Stimulated activated memory B cell treated with anti-CD40 and anti-IgM and Interleukin-4, amounts not matched to agents 10 μg/mL and 1 μg/mL and 100 μg/mL, for 72 hours (primary cell): ENCODE measurements at places on chromosomes 3 and 15.
A peak's percentile ranks its signal among the peaks of the same experiment; 100 is the strongest.

DNA sequence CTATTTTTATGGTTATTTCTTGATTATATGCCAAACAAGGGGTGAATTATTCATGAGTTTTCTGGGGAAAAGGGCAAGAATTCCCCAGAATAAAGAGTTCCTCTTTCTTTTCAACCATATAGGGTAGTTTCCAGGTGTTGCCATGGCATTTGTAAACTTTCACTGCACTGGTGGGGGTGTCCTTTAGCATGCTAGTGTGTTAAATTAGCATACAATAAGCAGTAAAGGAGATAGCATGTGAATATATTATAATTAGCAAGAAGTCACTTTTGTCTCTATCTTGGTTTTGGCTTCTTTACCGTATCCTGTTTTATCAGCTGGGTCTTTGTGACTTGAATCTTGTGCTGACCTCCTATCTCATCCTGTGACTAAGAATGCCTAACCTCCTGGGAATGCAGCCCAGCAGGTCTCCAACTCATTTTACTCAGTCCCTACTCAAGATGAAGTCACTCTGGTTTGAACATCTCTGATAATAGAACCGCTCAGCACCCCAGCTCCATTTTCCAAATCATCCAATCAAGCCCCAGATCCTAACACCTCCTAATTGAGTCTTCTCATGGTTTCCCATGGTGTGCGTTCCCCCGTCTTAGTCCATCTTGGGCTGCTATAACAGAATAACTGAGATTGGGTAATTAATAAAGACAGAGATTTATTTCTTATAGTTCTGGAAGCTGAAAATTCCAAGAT lies 3.4 kb upstream of the SELENOT start:
- no peaks in the 10 kb centered on the region for H3K27me3 ChIP-seq
- H3K4me1 ChIP-seq: peaks cover 68% of the 10 kb centered on the region
- peaks cover 42% of the 10 kb centered on the region for H3K36me3 ChIP-seq
- H3K4me3 ChIP-seq: peak overlapping the region; percentile 88
- H3K27ac ChIP-seq: peak overlapping the region; percentile 94

GRCh38 chr15:43799209-43799944 lies 643 bp downstream of the SERINC4 start:
- H3K27me3 ChIP-seq: no peaks in the 10 kb centered on the region
- H3K27ac ChIP-seq: peak overlapping the region; percentile 90
- peaks cover 64% of the 10 kb centered on the region for H3K36me3 ChIP-seq
- no peak overlapping the region for H3K4me3 ChIP-seq

DNA sequence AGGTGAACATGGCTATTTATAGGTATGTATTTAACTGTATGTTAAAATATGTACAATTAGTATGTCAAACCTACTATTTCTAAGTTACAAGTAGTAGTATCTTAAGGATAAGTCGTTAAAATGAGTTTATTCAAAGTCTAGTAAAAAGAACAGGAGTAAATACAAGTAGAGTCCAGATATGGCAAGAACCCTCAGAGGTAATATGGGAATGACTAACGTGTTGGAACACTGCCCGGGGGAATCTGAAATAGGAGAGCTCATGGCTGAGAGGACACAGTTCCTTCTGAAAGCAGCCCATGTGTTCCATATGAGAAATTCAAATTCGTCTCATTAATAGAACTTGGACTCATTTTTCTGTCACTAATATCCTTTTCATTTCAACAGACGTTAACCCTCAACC lies 158.8 kb downstream of the CLSTN2 start:
- H3K4me1 ChIP-seq: no peaks in the 10 kb centered on the region
- no peak overlapping the region for H3K27ac ChIP-seq

- no peaks in the 10 kb centered on the region for H3K36me3 ChIP-seq
- no peaks in the 10 kb centered on the region for H3K4me1 ChIP-seq
Observed at GRCh38 chr3:107283948-107284347, 93.3 kb upstream of the CCDC54 start.

DNA sequence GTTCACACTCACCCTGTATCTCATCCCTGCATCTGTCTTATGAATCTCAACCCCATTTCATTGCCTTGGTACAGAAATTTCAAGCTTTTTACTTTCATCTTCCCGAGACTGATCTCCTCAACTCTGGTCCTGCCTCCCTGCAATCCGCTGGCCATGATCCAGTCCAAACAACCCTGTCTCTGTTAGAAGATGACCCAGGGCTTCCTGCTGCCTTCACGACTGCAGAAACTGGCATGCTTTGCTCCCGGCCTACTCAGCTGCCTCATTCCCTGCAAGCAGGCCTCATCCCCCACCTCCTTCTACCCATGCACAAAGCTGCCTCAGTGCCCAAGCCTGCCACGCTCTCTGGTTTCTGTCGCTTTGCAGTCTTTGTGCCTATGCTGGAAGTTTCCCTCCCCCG lies 12.4 kb downstream of the HES1 start:
- H3K4me3 ChIP-seq: no peak overlapping the region
- no peaks in the 10 kb centered on the region for H3K4me1 ChIP-seq
- peaks cover 33% of the 10 kb centered on the region for H3K27me3 ChIP-seq
- no peak overlapping the region for H3K27ac ChIP-seq

- ATAC-seq: no peak
- peaks cover 36% of the 10 kb centered on the region for H3K27me3 ChIP-seq
- no peak overlapping the region for H3K4me3 ChIP-seq
- H3K4me1 ChIP-seq: no peaks in the 10 kb centered on the region
- no peaks in the 10 kb centered on the region for H3K36me3 ChIP-seq
- H3K27ac ChIP-seq: no peak overlapping the region
Observed at GRCh38 chr3:17927036-17927435, 184.6 kb upstream of the TBC1D5 start.

DNA sequence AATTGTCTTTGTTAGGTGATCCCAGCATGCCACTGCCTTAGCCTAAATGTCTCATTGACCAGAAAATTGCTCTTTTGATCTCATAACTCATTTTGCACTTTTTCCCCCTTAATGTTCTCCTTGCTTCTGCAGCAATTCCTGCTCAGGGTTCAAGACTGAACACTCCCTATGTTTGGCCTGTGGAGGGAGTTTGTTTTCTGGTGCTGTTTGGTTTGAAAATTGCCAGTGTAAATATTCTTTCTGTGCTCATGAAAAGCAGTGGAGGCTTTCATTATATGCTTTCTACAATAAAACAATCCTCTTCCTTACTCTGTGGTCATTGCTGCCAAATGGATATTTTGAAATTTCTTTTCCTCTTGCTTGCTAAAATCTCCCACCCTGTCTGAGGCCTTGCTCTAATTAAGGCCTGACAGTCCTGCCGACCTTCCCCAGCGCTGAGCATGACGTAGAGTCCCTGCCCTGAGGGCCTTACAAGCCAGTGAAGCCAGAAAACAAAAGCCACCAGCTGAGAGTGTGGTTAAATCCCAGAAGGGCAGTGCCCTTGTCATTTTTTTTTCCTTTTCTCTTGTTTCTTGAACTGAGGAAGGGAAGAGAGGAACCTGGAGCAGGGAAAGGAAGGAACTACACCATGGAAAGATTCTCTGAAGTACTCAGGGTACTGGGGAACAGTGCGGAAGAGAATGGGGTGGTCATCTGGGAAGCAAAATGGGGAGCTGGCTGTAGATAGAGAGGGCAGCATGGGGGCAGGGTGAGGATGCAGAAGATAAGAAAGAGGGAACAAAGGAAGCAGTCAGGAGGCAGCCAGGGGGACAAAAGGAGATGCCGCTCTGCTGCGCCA lies 24.8 kb downstream of the ZBTB38 start:
- peaks cover 38% of the 10 kb centered on the region for H3K4me1 ChIP-seq
- ATAC-seq: no peak
- peak overlapping the region; percentile 69 for H3K27ac ChIP-seq
- no peak overlapping the region for H3K4me3 ChIP-seq
- peaks cover 43% of the 10 kb centered on the region for H3K36me3 ChIP-seq
- H3K27me3 ChIP-seq: no peaks in the 10 kb centered on the region

DNA sequence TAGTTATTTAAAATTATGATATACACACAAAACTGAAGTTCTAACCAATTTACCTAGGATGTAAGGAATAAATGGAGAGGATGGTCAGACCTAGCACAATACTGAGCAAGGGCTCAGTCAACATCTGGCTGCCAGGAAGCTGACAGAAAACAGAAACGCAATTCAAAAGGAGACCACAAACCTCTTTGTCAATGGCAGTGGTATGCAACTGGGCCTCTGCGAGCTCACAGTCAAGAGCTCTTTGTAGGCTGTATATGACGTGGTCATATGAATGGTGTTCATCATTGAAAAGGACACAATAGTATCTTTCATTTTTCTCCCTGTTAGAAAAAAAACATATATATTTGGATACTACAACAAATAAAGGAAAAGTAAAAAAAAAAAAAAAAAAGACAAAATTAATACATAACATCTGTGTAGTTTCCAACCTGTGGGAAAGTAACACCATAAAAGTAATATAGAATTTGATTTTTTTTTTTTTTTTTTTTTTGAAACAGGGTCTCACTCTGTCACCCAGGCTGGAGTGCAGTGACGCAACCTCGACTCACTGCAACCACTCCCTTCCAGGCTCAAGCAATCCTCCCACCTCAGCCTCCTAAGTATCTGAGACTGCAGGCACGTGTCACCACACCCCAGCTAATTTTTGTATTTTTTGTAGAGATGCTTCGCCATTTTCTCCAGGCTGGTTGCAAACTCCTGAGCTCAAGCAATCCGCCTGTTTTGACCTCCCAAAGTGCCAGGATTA lies 37.9 kb downstream of the UBR1 start:
- H3K27ac ChIP-seq: no peak overlapping the region
- no peaks in the 10 kb centered on the region for H3K4me1 ChIP-seq
- no peak overlapping the region for H3K4me3 ChIP-seq

DNA sequence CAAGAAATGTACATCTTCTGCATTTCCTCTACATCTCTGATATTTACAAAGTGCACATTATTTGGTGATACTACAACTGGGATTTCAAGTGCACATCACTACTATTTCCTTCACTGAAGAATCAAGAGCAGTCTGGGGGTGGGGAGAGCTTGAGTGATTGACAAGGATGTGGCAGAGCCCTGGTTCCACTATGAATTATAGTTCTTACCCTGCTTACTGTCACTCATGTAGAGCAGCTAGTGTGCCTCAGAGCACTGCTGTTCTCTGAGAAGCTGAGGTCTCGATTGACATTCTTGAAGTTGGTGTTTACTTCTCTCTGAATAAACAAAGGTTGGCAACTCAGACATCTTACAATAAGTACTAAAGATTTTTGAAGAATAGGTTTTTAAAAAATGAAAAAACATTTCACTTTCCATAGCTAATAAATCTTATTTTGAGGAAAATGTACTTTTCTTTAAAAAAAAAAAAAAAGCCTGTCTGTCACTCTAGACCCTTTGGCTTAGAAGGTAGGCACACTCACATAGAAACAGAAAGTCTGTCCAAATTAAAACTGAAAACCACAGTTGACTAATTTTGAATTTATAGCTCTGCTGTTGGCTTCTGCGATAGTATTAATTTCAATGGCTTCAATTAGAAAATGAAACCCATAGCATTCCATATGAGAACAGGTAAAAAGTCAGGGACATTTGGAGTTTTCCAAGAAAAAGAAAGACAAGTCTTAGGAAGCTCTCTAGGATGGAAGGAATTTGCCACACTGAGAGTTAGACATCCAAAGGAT lies 5.6 kb downstream of the GREM1 start:
- peaks cover 59% of the 10 kb centered on the region for H3K27me3 ChIP-seq
- H3K4me1 ChIP-seq: peaks cover 11% of the 10 kb centered on the region
- ATAC-seq: peak; percentile 82
- H3K4me3 ChIP-seq: no peak overlapping the region
- H3K36me3 ChIP-seq: no peaks in the 10 kb centered on the region

- ATAC-seq: no peak
- H3K36me3 ChIP-seq: peaks cover 7% of the 10 kb centered on the region
- H3K4me1 ChIP-seq: no peaks in the 10 kb centered on the region
- H3K4me3 ChIP-seq: no peak overlapping the region
- no peak overlapping the region for H3K27ac ChIP-seq
Observed at GRCh38 chr3:52827866-52828376, 2.6 kb downstream of the ITIH4 start.

DNA sequence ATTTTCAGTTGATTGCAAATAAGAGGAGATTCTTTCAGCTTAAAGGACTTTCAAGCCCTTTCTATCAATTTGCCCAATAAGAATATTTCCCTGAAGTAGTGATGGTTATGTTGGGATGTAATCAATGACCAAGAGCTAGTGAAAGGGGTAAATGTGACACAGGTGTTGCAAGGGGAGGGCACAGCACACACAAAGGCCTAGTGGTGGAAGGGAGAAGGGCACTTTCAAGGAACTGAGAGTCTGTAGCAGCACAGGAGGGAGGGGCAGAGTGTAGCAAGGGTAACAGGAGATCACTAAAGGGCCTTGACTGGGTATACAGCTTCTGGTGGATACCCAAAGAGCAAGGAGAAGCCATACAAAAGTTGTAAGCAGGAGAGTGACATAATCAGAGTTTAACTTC lies 217.8 kb upstream of the ARHGEF26 start:
- no peak overlapping the region for H3K27ac ChIP-seq
- ATAC-seq: no peak
- H3K4me1 ChIP-seq: no peaks in the 10 kb centered on the region
- no peak overlapping the region for H3K4me3 ChIP-seq

DNA sequence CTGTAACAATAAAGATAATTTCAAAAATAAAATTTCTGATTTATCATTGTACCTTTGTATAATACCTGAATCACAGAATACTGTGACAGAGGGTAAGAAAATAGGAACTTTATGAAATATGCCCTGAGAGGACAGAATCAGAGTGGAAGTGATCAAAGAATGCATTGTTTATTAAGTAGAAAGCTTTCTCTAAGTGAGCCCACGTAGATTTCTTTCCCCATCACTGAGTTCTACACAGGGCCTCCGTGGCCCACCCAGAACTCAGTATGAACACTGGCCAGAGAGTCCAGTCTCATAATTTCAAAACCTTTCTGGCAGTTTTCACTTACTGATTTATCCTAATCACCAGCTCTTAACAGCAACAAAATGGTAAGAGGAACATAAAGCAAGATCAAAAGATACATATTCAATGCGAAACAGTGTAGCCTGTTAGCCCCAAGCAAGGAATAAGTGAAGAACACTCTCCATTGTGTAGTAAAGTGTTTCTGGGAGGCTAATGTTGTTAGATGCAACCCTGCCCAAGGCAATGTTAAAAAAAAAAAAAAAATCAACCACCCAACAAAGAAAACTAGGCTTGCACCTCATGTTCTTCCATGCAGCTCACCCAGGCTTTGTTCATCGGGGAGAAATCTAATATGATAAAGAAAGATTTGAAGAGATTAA lies 341.3 kb downstream of the LSAMP start:
- H3K27me3 ChIP-seq: no peaks in the 10 kb centered on the region
- no peaks in the 10 kb centered on the region for H3K36me3 ChIP-seq
- no peak for ATAC-seq
- H3K4me1 ChIP-seq: no peaks in the 10 kb centered on the region
- H3K4me3 ChIP-seq: no peak overlapping the region

DNA sequence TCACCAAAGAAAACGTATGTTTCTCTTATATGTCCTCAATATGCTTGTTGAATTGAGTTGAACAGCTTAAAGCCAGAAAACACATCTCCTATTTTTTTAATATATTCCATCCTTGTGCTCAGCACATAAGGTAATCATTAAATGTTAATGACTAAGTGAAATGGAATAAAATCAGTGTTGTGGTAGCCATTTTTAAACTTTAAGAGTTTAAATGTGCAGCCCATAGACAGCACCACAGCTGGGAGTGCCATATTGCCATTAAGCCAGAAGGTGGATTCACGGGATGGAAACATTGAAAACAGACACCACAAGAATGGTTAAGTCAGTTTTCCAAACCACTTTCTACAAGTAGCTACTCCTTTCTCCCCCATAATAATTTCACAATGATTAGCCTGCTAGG lies 76.8 kb upstream of the C15orf61 start:
- no peaks in the 10 kb centered on the region for H3K27me3 ChIP-seq
- no peaks in the 10 kb centered on the region for H3K4me1 ChIP-seq
- H3K27ac ChIP-seq: no peak overlapping the region
- H3K4me3 ChIP-seq: no peak overlapping the region
- ATAC-seq: no peak
- H3K36me3 ChIP-seq: peaks cover 32% of the 10 kb centered on the region
